ENCODE measurements at places on chromosomes 2 and 18.

DNA sequence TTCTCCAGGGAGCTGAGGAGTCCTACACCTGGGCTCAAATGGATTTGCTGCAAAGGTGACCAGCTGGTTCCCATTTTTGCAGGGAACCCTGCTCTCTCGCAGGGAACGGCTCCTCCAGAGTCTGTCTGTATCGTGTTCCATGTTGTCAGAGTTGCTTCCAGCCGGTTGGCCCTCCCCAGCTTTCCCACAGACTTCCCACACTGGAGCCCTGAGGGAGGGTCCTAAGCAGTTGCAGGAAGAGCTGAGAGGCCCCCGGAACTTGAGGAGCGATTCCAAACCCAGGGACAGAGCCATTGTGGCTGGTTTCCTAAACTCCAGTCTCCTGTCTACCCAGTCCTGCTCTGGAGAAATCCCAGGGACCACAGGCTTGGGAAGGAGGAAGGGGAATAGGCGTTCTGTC, 121.7 kb upstream of the PPP1CB start:
- DNase-seq = no peak

DNA sequence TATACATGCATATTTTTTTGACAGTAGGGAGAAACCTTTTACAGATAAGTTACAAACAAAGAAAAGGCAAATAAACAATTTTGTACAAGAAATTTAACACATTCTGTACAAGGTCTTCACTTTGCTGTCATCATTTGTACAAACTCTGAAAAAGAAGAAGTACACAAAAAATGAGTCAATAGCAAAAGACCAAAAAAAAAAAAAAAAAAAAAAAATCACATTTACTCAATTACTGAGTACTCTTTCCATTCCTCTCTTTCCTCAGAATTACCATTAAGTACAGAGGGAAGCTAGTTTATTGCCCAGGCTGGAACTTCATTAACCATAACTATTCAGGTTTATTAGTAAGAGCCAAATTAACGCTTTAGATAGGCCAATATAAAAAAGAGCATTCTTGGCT, 5.6 kb upstream of the STPG4 start:
- no peak for DNase-seq

DNA sequence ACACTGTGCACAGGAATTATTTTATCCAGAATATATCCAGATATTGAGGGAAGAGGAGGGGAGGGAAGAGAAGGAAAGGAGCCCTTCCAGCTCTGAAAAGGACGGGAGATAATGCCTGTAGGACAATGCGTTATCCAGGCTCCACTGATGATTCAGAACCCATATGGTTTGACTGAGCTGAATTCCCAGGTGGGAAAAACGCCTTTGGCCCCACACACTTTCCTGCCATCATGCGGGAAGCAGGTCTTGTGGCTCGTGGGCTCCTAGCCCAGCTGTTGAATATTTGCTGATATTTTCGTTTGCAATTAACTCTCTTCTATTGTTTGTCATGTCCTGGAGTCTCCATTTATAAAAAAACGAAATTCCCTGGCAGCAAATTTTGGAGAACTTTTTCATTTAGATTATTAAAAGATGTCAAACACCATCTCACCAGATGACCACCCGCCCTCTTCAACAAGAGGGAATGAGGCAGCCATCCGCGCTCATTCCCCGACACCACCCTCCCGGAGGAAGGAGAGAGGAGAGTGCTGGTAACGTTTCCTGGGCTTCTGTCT, 8.9 kb downstream of the COL6A3 start:
- DNase-seq = no peak

- no peak for DNase-seq
Observed at GRCh38 chr2:238602223-238602960, 175.7 kb downstream of the ASB1 start.

DNA sequence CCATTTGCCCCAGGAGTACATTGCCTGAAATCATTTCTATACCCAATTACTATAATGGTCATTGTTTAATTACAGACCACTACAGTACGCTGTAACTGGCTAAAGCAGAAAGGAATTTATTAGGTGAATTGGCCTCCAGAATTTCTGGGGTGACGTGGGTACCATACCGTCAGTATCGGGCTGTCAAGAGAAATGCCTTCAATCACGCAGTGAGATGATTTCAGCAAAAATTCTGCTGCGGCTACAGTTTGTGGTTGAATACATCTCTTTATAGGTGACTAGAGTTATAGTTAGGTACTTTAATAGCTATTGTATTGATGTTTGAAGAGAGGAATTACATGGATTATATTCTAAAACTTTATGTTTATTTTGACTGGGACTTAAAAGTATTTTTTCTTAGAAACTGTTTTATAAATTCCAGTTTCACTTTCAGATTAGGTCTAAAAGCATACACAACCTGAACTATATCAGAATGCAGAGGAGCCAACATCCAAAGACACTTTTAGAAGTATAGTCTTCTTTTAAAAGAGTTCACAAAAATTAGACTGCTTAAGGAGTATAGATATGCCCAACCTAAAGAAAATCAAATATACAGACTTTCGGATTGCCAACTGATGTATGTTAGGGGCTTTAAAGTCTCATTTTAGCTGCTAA, 128.4 kb downstream of the TTC27 start:
- no peak for DNase-seq
